Stimulated activated CD4-positive, alpha-beta T cell treated with anti-CD3 and anti-CD28 coated beads, Interleukin-12 subunit alpha, Interleukin-12 subunit beta, amount 100 ng/mL, for 4 hours (primary cell): ENCODE measurements at places on chromosomes 12 and 14.

GRCh38 chr14:68507544-68508081 is 285.3 kb downstream of the ZFP36L1 start:
- DNase-seq, result no peak

DNA sequence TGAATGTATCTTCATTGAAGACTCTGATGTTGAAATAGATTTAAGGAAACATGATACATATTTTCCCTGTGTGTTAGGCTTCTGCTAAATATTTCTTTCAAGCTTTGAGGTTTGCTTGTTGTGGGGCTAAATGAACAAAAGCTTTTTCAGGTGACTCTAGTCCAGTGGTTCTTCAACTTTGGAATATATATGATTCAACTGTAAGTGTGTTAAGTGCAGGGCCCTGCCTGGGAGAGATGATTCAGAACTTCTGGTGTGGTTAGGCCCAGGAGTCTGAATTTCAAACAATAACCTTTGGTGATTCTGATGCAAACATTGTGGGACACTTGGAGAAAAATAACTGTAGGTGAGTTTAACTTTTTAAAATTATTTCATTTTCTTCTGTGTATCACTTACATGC is 93.0 kb downstream of the TRHDE start:
- DNase-seq, result no peak

DNA sequence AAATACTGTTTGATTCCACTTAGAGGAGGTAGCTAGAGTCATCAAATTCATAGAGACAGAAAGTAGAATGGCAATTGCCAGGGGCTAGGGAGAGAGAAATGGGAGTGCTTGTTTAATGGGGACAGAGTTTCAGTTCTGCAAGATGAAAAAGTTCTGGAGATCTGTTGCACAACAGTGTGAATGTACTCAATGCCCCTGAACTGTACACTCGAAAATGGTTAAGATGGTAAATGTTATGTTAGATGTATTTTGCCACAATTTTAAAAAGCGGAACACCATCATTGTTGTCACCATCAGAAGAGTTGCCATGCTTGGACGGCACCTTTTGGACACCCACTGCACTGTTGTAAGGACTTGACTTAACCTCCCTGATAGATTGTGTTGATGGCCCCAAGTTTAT is 106.9 kb downstream of the SCARB1 start:
- DNase-seq, result no peak

DNA sequence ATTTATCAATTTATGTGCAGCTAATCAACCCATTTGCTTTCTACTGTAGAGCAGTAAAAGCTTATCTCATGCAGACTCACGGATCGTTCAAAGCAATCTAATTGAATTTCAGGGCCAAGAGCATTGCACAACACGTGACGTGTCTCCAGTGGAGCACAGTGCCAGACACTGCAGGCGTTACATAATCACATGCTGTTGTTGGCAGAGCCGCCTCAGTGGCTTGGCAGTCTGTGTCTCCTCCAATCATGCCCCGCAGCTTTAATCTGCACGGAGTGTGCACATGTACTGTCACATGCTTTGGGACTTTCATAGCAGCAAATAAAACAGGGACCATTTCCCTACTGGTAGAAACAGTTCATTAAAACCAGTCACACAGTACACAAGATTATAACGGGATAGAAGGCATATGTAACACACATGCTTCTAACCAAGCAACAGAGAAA is 309.3 kb downstream of the ITPR2 start:
- no peak for DNase-seq

DNA sequence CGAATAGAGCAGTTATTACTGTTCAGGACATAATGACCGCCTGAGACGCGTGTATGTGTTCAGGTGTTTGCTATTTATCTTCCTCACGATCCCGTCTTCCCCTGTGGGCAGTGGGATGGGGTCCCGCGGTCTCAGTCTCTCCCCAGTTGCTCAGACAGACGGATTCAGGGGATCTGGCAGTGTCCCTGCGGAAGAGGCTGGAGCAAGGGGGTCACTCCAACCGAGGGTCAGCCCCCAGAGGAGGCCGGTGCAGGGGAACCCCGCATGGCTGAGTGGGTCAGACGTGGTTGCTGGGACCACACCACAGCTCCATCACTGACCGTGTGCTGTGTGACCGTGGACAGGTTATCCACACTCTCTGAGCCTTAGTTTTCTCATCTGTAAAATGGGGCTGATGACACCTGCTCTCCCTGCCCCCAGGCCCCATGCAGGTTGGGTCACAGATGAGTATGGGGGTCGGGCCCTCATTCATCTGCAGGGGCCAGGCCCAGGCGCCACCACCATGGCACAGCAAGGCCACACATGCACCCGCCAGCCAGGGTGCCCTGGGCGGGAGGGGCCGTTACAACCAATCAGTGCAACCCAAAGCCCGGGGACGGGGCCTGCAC is 5.2 kb downstream of the MMP17 start:
- no peak for DNase-seq

- DNase-seq, result no peak
These were observed 58.2 kb downstream of the LMNTD1 start for GRCh38 chr12:25494926-25495325.
